Stimulated activated CD4-positive, alpha-beta T cell treated with anti-CD3 and anti-CD28 coated beads, TNF-alpha, amount 100 ng/mL, for 1 hour (primary cell): ENCODE measurements at places on chromosomes 12 and 14.

DNA sequence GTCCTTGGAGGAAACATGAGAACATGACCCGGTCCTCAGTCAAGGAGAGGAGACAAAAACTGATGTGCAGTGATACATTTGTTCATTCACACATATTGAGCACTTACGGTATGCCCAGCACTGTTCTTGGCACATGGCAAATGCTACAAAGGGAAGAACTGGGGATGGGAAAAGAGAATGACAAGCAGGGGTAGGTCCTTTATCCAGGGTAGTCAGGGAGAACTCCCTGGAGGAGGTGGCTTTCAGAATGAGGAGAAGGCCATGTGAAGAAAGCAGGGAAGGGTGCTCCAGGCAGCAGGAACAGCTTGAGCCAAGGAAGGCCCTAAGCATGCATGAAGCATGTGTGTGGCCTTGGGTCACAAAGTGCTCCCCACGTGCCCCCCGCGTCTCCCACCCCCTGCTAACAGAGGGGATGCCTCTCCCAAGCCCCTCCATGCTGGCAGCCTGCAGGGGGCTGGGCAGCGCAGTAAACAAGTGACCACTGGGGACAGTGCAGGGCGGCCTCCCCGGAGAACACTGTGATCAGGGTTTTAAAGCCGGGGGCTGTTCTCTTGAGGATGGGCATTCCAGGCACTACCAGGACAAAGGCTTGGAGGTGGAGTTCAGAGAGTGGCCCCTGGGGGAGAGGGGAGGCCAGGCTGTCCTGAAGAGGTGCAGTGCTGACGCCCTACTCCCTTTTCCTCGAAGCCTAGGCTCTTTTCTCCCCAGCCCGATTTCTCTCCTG is 71.0 kb downstream of the PHETA1 start:
- no peak for DNase-seq

DNA sequence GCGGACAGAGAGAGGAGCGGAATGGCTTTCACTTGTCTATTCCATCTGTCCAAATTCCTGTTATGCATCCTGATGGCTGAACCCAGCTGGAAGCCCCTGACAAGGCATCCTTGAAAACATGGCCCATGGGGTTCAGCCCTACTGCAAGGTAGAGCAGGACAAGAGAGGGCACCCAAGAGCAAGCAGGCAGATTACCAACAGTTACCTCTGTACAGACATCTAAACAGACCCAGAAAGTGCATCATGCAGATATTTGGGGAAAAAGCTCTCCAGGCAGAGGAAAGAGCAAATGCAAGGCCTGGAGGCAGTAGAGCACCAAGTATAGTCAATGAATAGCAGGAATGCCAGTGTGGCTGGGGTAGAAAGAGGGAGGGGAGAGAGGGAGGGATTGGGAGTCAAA is 407.5 kb downstream of the PCNX1 start:
- no peak for DNase-seq

DNA sequence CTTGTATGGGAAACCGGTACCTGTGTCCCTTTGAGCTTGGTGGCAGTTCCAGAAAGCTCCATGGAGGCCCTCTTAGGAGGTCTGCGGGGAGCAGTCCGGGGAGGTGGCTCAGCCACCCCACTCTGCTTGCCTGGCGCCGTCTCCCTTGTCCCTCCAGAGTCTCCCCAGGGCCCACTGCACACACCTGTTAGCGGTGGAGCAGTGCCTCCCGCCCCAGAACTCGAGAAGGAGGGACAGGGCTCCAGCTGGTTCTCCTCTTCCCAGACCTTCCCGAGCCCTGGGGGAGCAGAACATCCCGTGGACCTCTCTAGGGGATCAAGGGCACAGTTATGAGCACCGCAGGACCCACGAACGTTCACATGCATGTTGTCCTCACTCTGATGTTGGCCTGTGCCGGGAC is 10.8 kb downstream of the ASPG start:
- no peak for DNase-seq

GRCh38 chr14:94689218-94689984 is 77.2 kb downstream of the SERPINA3 start:
- DNase-seq = no peak

GRCh38 chr14:83133981-83134645 is 1600.5 kb upstream of the SEL1L start:
- no peak for DNase-seq

GRCh38 chr12:77299910-77300669 is 234.7 kb upstream of the E2F7 start:
- DNase-seq = no peak

DNA sequence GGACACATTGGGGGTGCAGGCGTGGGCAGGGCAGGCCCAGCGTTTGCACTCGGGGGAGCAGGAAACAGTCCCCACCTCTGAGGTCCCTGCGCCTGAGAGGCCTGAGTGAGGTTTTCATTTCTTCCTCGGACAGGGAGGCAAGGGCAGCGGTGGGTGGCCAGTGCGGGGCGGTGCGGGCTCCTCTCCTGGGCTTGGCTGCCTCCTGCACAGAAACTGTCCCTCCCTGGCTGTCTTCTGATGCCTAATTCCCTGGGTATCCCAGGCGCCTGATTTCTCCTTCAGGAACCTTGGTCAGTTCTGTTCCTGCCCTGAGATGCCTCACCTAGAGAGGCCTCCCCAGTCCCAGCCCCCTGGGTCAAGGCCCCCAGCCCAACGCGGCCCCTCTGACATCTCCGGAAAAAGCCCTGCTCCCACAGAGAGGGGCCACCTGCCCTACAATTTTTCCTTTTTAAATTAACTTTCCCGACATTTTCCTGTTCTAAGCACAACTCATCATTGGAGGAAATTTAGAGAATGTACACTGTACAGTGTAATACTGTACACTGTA is 260.3 kb downstream of the ADGRD1 start:
- no peak for DNase-seq

- DNase-seq = no peak
Observed at GRCh38 chr12:48968467-48968866, 3.1 kb downstream of the WNT10B start.

GRCh38 chr12:59677857-59678256 is 82.0 kb downstream of the SLC16A7 start:
- no peak for DNase-seq

GRCh38 chr14:69666690-69667211 is 55.4 kb downstream of the SUSD6 start:
- no peak for DNase-seq

DNA sequence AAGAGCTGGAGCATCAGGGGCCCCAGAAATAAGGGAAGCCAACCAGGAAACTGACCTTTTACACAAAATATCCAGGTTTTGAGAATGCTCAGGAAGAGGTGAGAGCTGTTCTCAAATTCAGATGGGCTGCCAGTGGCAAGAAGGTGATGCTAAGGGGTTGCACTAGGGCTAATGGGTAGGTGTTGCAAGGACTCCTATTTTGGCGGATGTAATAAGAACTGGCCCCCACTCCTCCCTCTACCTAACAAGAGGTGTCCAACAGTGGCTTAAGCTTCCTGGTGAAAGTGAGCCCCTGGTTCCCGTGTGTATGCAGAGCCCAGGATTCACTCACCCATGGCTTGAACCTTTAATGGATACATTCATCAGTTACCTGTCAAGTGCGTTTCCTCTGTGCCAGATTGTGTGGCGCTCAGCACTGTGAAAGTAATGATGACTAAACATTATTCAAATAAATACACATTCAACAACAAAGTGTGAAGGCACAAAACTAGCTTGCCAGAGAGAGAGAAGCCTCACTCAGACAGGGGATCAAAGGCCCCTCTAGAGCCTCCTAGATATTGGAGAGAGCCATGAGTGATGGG is 705 bp upstream of the CHGA start:
- DNase-seq = no peak

DNA sequence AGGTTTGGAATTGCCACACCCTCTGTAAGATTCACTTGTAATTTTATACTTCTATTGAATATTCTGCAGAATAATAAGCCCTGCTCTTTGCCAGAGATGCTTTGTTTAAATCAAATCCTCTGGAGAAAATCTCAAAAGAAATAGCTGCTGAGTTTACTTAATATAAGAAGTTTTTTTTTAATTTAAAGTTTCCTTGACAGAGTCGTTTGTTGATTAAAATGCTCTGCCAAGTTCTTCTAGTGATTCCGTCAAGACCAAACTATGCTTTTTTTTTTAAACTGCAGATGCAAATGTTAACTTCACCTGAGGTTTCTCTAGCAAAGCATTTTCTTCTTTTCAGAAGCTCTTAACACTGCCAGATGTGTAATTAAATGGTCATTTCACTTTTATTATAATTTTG is 13.4 kb upstream of the NAV3 start:
- DNase-seq = no peak

DNA sequence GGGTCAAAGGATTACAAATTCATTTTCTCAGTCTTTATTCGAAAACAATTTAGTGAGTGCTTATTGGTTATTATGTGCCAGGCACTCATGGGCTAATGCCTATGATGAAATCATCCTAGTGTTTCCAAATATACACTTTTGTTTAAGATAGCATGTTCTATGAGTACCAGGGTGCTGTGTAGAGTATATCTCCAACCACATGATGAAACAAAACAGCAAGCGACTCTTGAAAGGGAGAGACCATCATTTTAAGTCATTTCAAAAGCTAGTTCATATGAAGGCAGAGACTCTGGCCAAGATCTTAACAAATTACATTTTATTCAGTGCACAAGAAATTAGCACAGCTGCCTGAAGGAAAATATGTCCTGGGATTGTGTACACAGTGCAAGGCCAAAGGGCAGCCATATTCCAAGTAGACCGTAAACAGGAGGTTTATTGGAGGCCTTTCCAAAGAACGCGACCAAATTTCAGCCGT is 204.2 kb downstream of the EFCAB11 start:
- no peak for DNase-seq

DNA sequence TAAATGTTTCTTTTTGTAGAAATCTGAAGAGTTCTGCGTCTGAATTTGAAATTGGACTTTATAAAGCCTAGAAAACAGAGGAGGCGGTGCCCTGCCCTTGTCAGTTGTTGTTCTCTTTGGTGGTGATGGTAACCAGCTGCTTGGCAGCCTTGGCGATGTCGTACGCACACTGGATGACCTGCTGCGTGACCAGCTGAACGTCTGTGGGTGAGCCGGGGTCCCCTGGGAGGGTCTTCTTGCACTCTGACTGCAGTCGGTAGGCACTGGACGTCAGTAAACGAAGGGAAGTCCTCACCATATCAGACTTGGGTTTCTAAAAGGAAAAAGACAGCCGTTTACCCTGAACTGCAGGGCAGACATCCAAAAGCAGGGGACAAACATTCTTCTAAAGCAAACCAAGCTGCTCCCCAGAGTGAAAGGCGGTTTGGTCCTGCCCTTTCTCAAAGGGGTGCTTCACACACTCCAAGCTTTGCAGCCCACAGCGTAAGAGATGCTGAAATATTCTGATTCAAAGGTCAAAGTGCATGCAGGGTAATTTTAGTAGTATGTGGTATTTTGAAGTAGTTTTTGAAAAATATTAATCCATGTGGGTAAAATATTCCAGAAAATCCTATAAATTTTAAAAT is 32.9 kb downstream of the TCHP start:
- no peak for DNase-seq

- no peak for DNase-seq
Observed at GRCh38 chr12:79200176-79200575, 335.6 kb downstream of the SYT1 start.

DNA sequence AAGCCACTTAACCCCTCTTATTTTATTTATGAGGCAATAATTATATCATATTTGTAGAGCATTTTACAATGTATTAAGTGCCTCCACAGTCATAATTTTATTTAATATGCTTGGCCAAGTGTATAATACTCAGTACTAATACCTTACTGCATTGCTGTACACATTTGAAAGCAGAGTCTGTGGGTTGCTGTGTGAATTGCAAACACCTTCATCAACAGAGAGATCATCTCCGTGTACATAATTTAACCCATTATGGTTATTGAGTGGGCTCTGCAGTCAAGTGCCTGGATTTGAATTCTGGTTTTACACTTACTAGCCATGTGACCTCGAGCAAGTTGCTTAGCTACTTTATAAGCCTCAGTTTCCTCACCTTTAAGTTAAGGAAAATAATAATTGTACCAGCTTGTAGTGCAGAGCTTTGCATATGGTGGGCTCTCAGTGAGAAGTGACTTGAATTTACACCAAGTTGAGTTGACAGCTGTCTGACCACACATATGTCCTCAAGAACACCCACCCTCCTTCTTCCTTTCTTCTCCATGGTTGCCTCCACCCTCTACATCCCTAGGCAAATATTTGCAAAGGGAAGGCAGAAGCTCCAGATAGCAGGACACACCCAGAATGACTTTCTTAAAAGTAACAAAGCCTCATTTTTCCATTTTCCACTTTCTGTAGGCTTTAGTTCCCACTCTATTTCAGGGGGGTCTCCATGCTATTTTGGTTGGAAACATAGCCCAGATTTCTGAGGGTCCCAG is 12.3 kb downstream of the CRACR2A start:
- DNase-seq = no peak

DNA sequence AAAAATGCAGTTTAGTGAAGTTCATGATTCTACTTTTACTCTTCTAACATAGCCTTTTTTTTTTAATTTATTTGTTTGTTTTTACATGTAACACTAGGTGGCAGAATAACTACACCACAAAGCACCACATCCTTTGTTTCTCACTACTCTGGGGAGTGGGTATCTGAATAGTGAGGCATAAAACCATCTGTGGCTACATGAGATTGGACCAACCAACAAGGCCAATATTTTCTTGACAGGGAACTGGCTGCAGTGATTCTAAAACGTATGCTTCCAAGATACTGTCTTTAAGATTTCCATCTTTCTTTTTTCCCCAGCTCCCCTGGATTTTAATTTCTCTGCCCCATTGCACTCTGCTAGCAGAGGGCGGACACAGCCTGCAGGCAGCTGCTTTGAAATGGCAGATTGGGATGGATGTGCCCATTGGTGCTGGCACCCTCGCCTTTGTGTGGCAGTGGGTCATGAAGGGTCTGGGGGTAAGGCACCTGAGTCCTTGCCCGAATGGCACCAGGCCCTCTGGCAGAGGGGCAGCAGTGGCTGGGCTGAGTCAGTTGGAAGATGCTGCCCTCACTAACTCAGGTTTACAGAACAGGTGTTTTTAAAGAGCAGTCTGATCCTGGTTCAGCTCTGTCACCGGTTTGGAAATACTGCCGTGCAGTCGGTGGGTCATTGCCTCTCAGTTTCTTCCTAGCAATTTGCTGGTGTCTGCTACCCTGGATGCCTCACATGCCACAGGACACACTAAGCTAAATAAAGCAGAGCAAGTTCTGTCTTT is 429.1 kb downstream of the RAD51B start:
- peak; percentile 10 for DNase-seq
